ENCODE measurements at places on chromosomes 13 and 19.

- no peak for DNase-seq
Measured at GRCh38 chr13:71880753-71881541, 13.9 kb upstream of the DACH1 start.

- no peak for DNase-seq
Measured at GRCh38 chr13:98821372-98822224, 69.1 kb upstream of the SLC15A1 start.

DNA sequence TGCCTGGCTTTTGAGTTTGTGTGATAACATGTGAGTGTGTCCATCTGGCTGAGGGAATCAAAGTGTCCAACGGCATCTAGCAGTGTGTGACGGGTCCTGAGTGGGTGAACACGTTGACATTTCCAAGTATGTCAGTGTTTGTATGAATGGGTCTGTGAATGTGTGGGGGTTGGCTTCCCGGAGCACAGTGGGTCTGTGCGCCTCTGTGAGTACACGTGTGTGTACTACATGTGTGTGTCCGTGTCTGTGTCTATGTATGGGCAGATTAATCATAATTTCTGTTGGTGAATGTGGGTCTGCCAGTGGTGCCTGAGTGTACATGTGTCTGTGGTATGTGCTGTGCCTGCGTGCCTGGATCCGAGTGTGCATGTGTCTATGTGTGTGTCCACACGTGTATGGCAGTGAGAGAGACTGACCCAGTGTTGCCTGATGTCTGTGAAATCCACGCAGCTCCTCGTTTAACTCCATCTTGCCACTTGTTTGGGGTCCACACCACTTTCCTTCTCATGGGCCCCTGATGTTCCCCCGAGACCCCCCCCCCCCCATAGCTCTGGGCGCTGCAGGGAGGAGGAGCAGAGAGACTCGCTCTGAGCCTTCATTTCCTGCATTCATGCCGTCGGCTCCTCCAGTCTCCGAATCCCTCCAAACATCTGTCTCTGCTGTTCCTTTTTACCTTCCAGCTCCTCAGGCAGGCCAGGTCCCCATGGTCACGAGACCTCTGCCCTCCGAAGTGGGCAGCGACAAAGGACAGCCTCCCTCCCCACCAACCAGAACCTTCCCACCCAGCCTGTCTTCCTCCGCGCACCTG is 5.3 kb downstream of the CCDC8 start:
- no peak for DNase-seq

DNA sequence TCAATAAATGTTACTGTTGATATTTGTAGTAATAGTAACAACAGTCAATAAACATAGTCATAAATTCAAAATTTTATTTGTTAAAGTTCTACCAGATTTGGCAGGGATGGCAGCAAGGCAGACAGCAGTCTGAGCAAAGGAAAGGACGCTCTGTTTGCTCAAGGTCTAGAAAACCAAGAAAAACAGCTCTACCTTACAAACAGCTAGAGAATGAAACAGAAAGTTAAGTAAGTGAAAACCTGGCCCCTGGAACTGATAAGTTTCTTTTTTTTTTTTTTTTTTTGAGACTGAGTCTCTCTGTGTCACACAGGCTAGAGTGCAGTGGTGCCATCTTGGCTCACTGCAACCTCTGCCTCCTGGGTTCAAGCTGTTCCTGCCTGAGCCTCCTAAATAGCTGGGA is 27.9 kb downstream of the ENOX1 start:
- no peak for DNase-seq

- no peak for DNase-seq
Measured at GRCh38 chr13:88085036-88085435, 413.9 kb downstream of the SLITRK5 start.

All from NCI-H2171 (cell line).